Anterior cingulate cortex (tissue), 58 donors: ENCODE measurements at places on chromosomes 1 and 21.

- DNase-seq: no peak
These were observed 33.1 kb downstream of the TRIM67 start for GRCh38 chr1:231194843-231195516.

DNA sequence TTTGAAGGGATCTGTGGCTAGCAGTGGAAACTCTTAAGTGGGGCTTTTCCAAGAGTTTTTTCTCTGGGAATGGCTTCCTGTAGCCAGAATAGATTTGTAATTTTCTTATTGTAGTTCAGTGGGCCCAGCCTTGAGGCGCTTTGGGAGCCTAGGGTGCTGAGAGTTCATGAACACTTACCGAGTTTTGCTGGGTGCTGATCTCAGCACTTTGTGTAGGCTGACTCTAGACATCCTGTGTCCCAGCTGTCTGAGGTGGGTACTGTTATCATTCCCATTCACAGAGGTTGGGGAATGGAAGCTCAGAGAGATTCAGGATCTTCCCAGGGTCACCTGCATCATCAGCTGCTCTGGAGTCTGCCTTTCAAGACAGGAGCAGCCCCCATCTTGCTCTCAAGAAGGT lies 7.0 kb downstream of the PPFIA4 start:
- DNase-seq: no peak

GRCh38 chr1:27574871-27575831 lies 28.8 kb downstream of the AHDC1 start:
- DNase-seq: peak; percentile 49

DNA sequence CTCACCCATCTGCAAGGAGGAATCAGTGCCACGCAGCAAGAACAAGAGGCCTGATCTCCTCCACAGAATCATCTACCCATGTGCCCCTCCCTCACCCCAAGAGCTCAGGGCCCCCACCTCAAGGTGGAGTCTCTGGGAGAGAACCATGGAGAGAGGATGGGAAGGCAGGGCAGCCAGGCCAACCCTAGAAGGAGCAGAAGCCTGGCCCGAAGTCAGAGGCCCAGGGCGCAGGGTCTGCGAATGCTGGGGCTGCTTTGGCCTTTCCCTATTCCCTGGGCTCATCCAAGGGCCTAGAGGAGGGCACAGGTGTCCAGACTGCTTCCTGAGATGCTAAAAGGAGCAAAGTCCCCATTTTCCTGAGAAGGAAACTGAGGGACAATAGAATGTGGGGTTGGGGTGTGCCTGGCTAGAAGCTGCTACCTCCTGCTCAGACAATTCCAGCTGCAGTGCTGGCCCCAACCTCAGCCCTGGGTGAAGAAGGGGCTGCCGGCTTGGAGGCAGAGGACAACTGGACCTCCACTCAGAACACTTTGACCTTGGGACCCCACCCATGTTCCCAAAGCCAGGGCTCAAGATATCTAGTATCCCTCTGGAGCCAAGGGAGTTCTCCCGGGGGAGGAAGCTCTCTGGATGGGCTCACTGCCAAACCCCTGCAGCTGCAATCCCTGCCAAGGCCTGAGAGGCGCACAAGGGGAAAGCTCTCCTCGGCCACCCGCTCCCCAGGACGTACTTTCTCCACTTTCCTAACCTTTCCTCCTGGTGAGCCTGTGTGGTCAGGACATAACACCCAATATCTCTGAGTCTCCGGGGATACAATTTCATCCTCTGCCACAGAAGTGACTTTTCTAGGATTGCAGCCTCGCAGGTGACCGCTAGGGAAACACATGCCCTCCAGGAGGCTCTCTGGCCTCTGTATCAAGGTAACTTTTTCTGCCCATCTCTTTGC lies 16.6 kb upstream of the LEMD1 start:
- DNase-seq: peak; percentile 18

DNA sequence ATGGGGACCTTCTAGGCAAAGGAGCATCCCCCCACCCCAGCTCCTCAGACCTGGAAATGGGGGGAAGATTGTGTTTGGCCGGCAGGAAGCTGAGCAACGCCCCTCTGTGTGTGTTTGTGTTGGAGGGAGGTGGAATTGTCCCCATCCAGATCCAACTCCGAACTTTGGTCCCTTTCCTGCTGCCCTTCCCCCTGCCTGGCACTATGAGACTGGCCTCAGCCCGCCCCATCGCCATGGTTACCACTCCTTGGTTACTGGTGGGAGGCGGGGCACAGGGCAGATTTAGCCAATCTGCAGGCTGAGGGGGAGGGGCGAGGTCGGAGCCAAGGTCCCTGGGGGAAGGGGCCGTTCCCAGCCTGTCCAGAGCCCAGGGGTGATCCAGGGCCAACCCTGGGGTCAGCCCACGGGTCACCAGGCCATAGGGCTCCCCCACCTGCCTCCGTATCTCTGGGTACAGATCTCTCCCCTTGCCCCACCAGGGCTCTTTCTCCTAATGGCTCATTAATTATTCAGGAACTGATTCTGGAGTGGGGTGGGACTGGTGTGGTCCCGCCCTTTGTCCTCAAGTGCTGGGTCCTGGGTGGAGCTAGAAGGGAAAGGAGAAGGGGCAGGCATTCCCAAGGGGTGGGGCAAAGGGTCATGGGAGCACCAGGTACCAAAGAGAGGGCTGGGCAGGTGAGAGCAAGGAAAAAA lies 15.2 kb downstream of the PTPRF start:
- peak; percentile 61 for DNase-seq

DNA sequence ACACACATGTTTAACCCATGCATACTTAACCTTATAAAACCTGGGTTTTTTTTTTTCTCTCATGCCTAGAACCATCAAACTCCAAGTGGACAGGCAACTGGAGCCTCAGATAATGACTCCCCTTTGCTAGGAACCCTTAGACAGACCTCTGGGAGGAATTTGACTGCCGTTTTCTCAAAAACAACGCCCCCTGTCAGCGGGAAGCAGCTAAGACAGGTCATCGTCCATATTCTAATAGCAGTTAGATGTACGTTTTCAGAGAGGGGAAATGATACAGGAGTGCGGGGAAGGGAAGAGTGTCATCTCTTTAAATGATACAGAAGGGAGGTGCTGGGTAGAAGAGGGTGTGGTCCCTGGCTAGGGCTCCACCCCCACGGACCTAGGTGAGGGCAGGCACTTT lies 34.7 kb downstream of the LRRC3 start:
- DNase-seq: no peak

DNA sequence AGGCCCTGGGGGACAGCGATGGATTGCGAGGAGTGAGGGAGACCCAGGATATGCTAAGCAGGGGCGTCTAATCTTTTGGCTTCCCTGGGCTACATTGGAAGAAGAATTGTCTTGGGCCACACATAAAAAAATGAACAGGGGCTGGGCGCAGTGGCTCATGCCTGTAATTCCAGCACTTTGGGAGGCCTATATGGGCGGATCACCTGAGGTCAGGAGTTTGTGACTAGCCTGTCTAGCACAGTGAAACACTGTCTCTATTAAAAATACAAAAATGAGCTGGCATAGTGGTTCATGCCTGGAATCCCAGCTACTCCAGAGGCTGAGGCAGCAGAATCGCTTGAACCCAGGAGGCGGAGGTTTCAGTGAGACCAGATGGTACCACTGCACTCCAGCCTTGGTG lies 10.8 kb upstream of the PRAMEF12 start:
- no peak for DNase-seq

DNA sequence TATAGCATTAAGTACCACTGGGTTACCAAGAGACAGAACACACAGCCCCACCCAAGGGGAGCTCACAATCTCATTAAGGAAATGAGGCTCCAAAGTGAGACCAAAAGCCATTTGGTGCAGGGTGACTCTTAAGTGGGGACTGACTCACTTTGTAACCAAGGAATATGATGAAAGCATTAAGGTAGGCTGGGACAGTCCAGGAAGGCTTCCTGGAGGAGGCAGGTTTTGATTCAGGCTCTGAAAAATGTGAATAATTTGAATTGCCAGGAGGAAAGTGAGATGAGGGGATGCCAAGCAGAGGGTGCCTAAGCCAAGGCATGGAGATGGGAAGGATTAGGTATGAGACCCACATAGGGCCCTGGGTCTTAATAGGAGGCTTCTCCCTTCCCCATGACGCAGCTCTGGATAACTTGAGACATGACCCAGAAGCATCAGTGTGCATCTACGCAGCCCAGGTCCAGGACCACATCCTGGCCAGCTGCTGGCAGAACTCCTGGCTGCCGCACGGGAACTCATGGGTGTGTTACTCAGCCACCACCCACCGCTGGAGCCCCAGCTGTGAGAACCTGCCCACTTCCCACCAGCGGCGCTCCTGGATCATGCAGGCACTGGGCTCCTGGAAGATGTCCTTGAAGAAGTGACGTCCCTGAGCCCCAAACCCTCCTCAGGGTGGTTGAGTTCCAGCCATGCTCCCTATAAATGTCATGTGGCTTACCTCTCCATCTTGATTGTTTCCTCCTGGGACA lies 5.9 kb upstream of the TTC4 start:
- no peak for DNase-seq

GRCh38 chr1:213692321-213692720 lies 295.5 kb upstream of the PROX1 start:
- DNase-seq: no peak

GRCh38 chr1:176134666-176135065 lies 72.4 kb downstream of the COP1 start:
- DNase-seq: no peak

DNA sequence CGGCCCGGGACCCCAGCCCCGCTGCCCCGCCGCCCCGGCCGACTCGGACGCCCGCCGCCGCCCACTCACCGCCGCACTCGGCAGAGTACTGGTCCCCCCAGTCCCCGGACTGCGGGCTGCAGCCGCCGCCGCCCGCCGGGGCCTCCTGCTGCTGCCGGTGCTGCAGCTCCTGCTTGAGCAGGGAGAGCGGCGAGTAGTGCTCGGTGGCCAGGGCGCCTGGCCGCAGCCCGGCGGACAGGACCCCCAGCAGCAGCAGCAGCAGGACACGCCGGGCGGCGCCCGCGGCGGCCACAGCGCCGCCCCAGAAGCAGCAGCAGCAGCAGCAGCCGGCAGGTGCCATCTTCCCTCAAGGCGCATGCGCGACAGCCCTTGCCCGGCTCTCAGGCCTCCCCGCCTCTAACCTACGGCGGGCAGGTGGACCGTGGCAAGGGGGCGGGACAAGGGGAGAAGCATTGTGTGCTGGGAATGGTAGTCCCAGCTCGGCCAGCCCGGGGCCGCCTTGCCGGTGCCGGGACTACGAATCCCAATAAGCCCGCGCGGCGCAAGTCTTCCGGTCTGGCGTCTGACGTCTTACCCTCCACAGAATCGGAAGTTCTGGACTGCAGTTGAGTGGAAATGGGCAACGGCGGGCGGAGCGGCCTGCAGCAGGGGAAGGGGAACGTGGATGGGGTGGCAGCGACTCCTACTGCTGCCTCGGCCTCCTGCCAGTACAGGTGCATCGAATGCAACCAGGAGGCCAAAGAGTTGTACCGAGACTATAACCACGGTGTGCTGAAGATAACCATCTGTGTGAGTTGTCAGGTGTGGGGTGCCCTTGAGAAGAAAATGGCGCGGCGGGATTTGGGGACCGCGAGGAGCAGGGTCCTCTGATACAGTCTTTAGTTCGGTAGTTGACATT lies at the start of the genes ARV1 and TTC13:
Gene ARV1, plus strand, starts transcription at position 604 of the 898 bp plus-strand sequence. Its CDS starts 12 bp downstream, at position 616.
Gene TTC13, minus strand, starts transcription at position 371 of the 898 bp plus-strand sequence. Its CDS starts 31 bp downstream, at position 340.
- peak; percentile 99 for DNase-seq

DNA sequence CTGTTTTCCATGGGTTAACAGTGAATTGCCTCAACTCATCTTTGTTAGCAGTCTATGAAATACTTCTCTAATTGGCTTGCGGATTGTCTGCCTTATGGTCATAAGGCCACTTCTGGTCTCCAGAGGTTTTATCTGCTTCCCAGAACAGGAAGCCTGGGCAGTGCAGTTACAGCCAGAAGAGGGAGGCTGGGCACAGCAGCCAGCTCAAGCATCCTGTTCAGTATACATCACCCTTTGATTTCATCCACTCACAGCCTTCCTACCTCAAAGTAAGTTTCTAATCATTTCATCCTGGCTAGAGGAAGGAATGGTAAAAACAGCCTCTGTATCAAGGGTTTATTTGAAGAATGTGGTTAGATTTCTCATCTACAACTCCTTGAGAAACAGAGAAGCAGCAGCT lies 311.5 kb upstream of the DEPDC1 start:
- no peak for DNase-seq

GRCh38 chr1:202725526-202725925 lies 15.3 kb upstream of the SYT2 start:
- no peak for DNase-seq

- no peak for DNase-seq
These were observed 18.6 kb upstream of the BMP8A start for GRCh38 chr1:39472826-39473225.
